Immature natural killer cell (primary cell): ENCODE measurements at places on chromosomes 11 and 22. TPM values are rescaled to one million over a fixed set of nuclear protein-coding genes. Genes with fewer than 3 reads are reported as not detected.

Gene OR52I1
- 0.24 TPM for polyA plus RNA-seq

Gene APOL4
- 0.25 TPM for polyA plus RNA-seq

Gene CABP4
- polyA plus RNA-seq, result not detected

Gene RBX1
- 216 TPM for polyA plus RNA-seq

Gene PIK3C2A
- 13.3 TPM for polyA plus RNA-seq

Gene SELENOM
- polyA plus RNA-seq, result 33.5 TPM

Gene PHOX2A
- polyA plus RNA-seq, result not detected

Gene SYT7
- not detected for polyA plus RNA-seq

Gene COPB1
- polyA plus RNA-seq, result 71.0 TPM

Gene FOLR1
- not detected for polyA plus RNA-seq

Gene MPZL3
- polyA plus RNA-seq, result 4.8 TPM

Gene OR6T1
- not detected for polyA plus RNA-seq

Gene CERK
- 31.1 TPM for polyA plus RNA-seq

Gene MUC5B
- not detected for polyA plus RNA-seq

Gene ZBED4
- polyA plus RNA-seq, result 9.7 TPM

Gene HIKESHI
- 80.6 TPM for polyA plus RNA-seq

Gene KRTAP5-7
- polyA plus RNA-seq, result not detected

Gene OR51I1
- polyA plus RNA-seq, result not detected

Gene CST6
- polyA plus RNA-seq, result not detected

Gene MRGPRE
- polyA plus RNA-seq, result not detected

Gene VPS11
- polyA plus RNA-seq, result 49.3 TPM

Gene OVCH2
- polyA plus RNA-seq, result not detected

Gene RCOR2
- not detected for polyA plus RNA-seq

Gene SORL1
- polyA plus RNA-seq, result 281 TPM

Gene OR5D13
- polyA plus RNA-seq, result not detected

Gene TMEM132A
- not detected for polyA plus RNA-seq

Gene GDPD4
- not detected for polyA plus RNA-seq

Gene APOBEC3H
- polyA plus RNA-seq, result 22.2 TPM

Gene YPEL1
- 100 TPM for polyA plus RNA-seq

Gene SYCE3
- polyA plus RNA-seq, result not detected

Gene P2RY6
- polyA plus RNA-seq, result 3.0 TPM

Gene SMIM35
- polyA plus RNA-seq, result 1.1 TPM

Gene GP1BB
- 10.1 TPM for polyA plus RNA-seq

Gene THY1
- not detected for polyA plus RNA-seq

Gene TPBGL
- not detected for polyA plus RNA-seq

Gene INS
- polyA plus RNA-seq, result not detected

Gene PRR5L
- polyA plus RNA-seq, result 55.6 TPM

Gene AGBL2
- 1.9 TPM for polyA plus RNA-seq

Gene DESI1
- polyA plus RNA-seq, result 18.6 TPM

Gene LRRC10B
- polyA plus RNA-seq, result not detected

Gene DEFB131B
- polyA plus RNA-seq, result not detected

Gene MFNG
- 235 TPM for polyA plus RNA-seq

Gene IGSF9B
- polyA plus RNA-seq, result 0.22 TPM

Gene PTPMT1
- polyA plus RNA-seq, result 80.2 TPM
